ENCODE measurements at places on chromosomes 11 and 22. TPM values are rescaled to one million over a fixed set of nuclear protein-coding genes. Genes with fewer than 3 reads are reported as not detected.

DNA sequence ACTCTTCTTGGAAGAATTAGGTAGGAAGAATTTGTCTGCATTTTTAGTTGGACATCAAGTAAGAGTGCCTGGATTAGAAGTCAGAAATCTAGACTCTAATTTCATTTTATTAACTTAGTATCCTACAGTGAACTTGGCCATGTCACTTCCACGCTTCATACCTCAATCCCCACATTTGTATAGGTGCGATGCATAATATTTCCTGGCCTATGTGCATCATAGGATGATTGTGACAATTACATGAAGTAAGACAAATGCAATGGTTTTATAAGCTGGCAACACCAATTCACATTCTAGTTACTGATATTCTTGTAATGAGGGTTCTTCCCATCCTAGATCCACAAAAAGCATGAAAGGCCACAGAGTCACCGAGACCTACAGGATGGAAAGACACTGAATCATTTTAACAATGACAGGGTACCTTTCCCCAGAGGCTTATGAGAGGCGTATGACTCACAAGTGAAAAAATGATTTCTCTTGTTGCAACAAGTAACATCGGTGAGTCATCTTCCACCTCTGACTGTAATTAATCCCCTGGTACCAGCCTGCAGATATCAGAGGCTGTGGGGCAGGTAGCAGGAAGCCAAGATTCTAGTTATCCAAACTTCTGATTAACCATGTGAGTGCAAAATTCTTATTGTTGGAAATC is 56.0 kb upstream of the OR5AK2 start:
- peak; percentile 29 for DNase-seq

The SLC22A12 gene
- polyA plus RNA-seq = 0.03 TPM

GRCh38 chr11:125784678-125785077 is 3.2 kb upstream of the PATE3 start:
- no peak for DNase-seq

The KCNQ1OT1 gene
- polyA plus RNA-seq = 2.8 TPM

- peak; percentile 46 for DNase-seq
These were observed 14.3 kb downstream of the OR2AG2 start for GRCh38 chr11:6757373-6757967.

- no peak for DNase-seq
These were observed 38.5 kb downstream of the CWC15 start for GRCh38 chr11:94934846-94935245.

GRCh38 chr11:61071208-61071681 is 31.0 kb upstream of the CD5 start:
- DNase-seq = no peak
